ENCODE measurements at places on chromosomes 6 and 20. TPM values are rescaled to one million over a fixed set of nuclear protein-coding genes. Genes with fewer than 3 reads are reported as not detected.

The GPR6 gene
- 0.05 TPM for polyA plus RNA-seq

The CST7 gene
- polyA plus RNA-seq: 4.9 TPM

The CD24 gene
- polyA plus RNA-seq: 267 TPM

The GRIK2 gene
- polyA plus RNA-seq: not detected

The E2F1 gene
- 4.9 TPM for polyA plus RNA-seq

The OXT gene
- not detected for polyA plus RNA-seq

The MARCKS gene
- 19.9 TPM for polyA plus RNA-seq

The ADGRB3 gene
- 0.61 TPM for polyA plus RNA-seq

The WFDC12 gene
- polyA plus RNA-seq: 0.15 TPM

The MYLK4 gene
- polyA plus RNA-seq: 0.15 TPM

The IL17F gene
- polyA plus RNA-seq: not detected

The TM9SF4 gene
- 6.7 TPM for polyA plus RNA-seq

The PXDC1 gene
- polyA plus RNA-seq: 29.0 TPM

The GDAP1L1 gene
- polyA plus RNA-seq: 1.1 TPM

The GNMT gene
- 14.4 TPM for polyA plus RNA-seq

The SLC32A1 gene
- not detected for polyA plus RNA-seq

The PNRC1 gene
- polyA plus RNA-seq: 49.2 TPM

The TREM1 gene
- 0.10 TPM for polyA plus RNA-seq

The ANKRD66 gene
- not detected for polyA plus RNA-seq

The PSORS1C1 gene
- polyA plus RNA-seq: 7.4 TPM

The ACTL10 gene
- polyA plus RNA-seq: 1.4 TPM

The SIRPD gene
- polyA plus RNA-seq: not detected

The NOTCH4 gene
- 22.3 TPM for polyA plus RNA-seq

The VGLL2 gene
- not detected for polyA plus RNA-seq

The SENP6 gene
- polyA plus RNA-seq: 17.7 TPM

The ADAM33 gene
- 4.6 TPM for polyA plus RNA-seq

The FGD2 gene
- 3.5 TPM for polyA plus RNA-seq

The TRIM31 gene
- polyA plus RNA-seq: 52.2 TPM

The ELOVL4 gene
- polyA plus RNA-seq: 0.46 TPM

The CD109 gene
- polyA plus RNA-seq: 0.19 TPM

The RGS17 gene
- polyA plus RNA-seq: 1.7 TPM

The ADGRG6 gene
- polyA plus RNA-seq: 1.1 TPM

The SAPCD1 gene
- polyA plus RNA-seq: 2.9 TPM

The GLP1R gene
- polyA plus RNA-seq: not detected

The SLC2A4RG gene
- 76.9 TPM for polyA plus RNA-seq

The PGC gene
- 26,682 TPM for polyA plus RNA-seq

The PDYN gene
- not detected for polyA plus RNA-seq

The RBBP8NL gene
- polyA plus RNA-seq: 8.0 TPM

The SAMD5 gene
- polyA plus RNA-seq: 3.9 TPM

The CCN5 gene
- polyA plus RNA-seq: 3.4 TPM

The HRH3 gene
- not detected for polyA plus RNA-seq

The HTR1E gene
- 0.68 TPM for polyA plus RNA-seq

The ETV7 gene
- 7.1 TPM for polyA plus RNA-seq

The MLN gene
- not detected for polyA plus RNA-seq

Measured in stomach (tissue), 19 donors.